Fibroblast of upper back skin (primary cell): ENCODE measurements at places on chromosomes 3 and 15.

DNA sequence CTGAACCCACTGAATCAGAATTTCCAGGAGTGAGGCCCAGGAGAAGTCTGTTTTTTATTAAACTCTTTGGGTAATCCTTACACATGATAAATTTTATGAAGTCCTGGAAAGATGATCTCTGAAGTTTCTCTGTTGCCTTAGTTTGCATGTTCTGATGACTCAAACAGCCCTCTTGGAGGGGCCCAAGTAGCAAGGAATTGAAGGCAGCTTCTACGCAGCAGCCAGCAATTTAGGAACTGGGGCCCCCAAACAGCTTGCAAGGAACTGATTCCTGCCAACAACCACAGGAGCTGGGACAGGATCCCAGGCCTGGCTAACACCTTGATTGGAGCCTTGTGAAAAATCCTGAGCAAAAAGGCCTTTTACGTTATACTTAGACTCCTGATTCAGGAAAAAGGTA is 5.4 kb upstream of the ACP3 start:
- peak; percentile 78 for DNase-seq

DNA sequence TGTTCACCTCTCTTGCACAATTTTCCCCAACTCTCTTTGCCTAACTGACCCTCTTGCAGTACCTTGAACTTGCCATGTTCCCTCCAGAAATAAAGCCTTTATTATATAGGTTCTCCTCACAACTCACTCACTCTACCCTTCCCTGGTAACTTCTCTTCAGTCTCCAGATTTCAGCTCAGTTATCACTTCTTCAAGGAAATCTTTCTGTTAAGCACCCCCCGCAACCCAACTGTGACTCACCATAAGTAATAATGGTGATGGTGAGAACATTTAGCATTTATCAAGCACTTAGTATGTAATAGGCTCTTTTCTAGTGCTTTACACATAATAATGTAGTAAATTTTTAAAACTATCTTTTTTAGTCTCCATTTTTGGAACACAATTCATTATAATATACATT is 8.1 kb upstream of the OR5K1 start:
- DNase-seq: no peak

GRCh38 chr3:144770915-144771351 is 799.3 kb downstream of the DIPK2A start:
- peak; percentile 47 for DNase-seq

GRCh38 chr3:42846685-42847522 is 28.8 kb downstream of the CYP8B1 start:
- no peak for DNase-seq

DNA sequence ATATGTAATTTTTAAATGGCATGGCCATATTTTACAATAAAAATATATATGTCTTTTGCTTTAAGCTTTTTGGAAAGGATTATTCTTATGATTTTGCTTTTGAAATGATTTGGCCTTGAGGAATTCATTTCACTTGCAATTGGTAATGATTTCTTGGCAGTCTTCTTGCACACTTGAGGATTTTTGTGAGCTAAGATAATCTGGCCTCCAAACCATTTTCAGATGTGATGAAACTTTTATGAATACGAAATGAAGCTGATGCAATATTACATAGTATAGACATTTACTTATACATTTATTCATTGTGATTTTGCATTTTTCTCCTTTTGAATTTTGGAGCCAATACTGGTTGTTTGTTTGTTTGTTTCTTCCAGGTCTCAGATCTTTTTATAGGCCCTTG is 6.4 kb upstream of the SH2D7 start:
- peak; percentile 96 for DNase-seq

DNA sequence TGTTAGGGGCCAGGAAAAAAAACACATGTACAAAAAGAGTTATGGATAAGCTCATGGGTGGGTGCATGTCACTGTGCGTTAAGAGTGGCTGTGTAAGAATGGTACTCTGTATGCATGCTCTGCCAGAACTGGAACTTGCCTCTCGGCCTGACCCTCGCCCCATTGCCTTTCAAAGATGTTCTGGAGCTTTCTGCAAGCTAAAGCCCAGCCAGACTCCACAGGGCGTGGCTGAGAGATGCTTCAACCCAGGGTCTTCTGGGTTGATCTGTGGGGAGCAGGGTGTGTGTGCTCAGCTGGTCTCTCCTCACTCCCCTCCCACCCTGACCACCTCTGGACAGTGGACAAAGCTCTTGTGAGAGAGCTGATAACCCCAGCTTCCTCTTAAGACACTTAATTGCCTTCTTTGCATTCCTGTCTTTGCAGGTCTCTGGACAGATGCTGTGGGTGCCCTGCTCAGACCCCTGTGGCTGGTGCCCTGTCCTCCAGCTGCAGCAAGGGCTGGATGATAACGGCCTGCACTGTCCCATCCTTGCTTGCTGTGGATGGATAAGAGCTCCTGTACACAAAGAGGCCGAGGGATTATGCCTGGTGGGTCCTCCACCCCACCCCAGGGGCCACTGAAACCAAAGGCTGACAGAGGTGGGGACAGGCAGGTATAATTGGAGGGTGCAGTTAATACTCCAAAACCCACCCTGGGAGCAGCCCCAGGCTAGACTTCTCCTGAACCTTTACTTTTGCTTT is 28.7 kb downstream of the ALDH1L1 start:
- no peak for DNase-seq

DNA sequence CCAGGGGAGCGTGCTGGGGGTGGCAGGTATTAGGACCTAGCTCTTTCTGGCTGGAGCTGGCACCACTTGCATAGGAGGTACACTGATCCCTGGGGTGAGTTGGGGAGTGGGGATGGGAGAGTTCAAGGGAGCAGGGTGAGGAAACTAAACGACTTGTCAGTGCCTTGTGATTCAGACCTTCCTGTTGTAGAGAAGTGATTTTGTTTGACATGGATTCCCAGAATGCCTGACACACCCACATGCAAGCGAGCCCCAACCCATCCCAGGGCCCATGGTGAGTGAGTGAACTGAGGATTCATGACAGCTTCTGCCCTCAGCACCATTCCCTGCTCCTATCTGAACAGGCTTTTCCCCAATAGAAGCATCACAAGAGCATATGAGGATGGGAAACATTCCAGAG is 15.6 kb upstream of the UBE2Q2 start:
- DNase-seq: no peak

- peak; percentile 46 for DNase-seq
Measured at GRCh38 chr3:195154111-195154791, 116.7 kb downstream of the XXYLT1 start.

DNA sequence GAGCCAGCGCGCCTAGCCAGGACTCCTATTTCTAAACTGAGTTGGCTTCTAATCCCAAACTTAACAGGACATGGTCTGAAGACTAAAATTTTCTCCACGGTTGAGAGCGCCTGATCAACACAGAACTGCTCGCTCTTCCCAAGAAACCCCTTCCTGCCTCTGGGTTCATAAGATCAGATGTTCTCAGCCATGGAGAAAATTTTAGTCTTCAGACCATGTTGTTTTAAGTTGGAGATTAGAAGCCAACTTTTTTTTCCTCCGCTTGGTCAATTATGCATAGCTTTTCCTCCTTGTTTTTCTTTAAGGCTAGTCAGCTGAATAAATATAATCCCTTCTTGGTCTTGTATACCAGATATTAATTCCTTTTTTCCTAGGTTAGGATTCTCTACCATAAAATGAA is 356.6 kb upstream of the ADAMTS9 start:
- no peak for DNase-seq

- DNase-seq: peak; percentile 49
Measured at GRCh38 chr3:175398676-175399075, 539.5 kb downstream of the NAALADL2 start.

GRCh38 chr15:60936186-60936585 is 292.9 kb downstream of the RORA start:
- no peak for DNase-seq

- no peak for DNase-seq
Measured at GRCh38 chr3:54374214-54374852, 252.0 kb downstream of the CACNA2D3 start.

DNA sequence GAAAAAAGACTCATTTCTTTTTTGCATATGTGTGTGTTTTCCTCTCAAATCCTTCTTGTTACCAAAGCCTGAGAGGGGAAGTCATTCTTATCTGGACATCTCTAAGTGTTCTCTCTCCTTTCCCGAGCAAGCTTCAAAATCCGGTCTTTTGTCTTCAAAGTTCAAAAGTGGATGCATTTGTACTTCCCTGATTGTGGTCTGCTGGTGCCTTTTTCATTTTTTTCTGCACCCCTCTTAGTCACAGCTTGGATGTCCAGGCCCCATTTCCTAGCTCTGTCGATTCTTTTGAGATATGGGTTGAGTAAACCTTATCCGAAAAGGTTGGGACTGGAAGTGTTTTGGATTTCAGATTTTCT is 34.8 kb downstream of the EHD4 start:
- DNase-seq: no peak

- no peak for DNase-seq
Measured at GRCh38 chr3:154085799-154086198, 35.4 kb upstream of the ARHGEF26 start.

DNA sequence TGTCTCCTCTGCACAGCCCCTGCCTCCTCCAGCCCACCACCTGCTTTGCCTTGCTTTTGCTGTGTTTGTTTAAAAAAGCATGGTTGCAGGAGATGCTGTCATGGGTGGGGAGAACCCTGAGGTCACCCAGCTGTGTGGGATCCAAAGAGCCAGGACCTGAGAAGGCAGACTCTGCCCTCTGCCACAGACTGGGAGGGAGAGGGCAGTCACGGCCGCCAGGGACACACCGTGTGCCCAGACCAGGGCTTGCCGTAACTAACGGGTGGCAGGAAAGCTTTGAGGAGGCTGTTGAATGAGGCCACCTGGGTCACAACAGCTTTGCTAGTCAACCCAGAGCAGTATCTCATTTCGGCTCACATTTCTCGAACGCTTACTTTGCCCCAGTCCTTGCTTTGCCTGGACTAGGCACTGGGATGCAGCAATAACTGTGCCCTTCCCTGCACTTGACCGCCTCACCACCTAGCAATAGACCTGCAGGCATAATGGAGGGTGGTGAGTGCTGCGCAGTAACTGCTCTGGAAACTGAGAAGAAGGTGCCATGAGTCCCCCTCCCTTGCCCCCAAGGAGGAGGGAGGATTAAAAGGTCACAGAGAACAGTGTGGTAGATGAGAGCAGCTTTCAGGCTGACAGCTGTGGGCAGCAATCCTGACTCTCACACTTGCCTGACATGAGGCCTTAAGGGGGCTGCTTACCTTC is 55.0 kb upstream of the CTDSPL start:
- DNase-seq: no peak

DNA sequence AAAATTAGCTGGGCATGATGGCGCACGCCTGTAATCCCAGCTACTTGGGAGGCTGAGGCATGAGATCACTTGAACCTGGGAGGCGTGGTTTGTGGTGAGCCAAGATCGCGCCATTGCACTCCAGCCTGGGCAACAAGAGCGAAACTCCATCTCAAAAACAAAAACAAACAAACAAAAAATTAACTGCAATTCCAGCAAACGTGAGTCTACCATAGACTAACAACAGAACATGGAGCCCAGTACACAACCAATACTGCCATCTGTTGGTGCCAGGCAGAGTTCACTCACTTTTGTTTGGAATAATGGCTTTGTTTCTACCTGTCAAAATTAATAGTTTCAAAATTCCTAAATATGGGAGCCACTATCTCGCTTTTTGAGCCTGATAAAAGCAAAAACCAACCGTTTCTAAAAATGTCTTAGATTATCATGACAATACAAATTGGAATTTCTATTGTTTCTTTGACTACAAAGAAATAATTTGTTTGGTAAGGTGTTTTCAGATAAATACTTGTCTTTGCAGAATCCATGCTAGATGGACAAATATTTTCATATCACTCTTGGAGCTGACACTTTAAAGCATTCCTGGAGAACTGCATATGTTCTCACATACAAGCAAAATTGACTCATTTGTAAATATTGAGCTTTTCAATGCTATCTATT is 45.0 kb downstream of the GPR176 start:
- DNase-seq: no peak
